ENCODE measurements at places on chromosomes 13 and 19. TPM values are rescaled to one million over a fixed set of nuclear protein-coding genes. Genes with fewer than 3 reads are reported as not detected.

GRCh38 chr13:112058941-112059340, 8.0 kb upstream of the SOX1 start:
- no peak for DNase-seq

POSTN gene
- total RNA-seq = 59.3 TPM

DPRX gene
- total RNA-seq = not detected

UPK1A gene
- not detected for total RNA-seq

GRCh38 chr13:31236211-31236786, 36.5 kb downstream of the B3GLCT start:
- DNase-seq = no peak

GAS6 gene
- 141 TPM for total RNA-seq

- no peak for DNase-seq
Observed at GRCh38 chr19:30606114-30607050, 234.2 kb downstream of the ZNF536 start.

CEACAM20 gene
- not detected for total RNA-seq

CYP2A7 gene
- total RNA-seq = not detected

GRCh38 chr13:26062853-26063444, 11.1 kb upstream of the SHISA2 start:
- peak; percentile 44 for DNase-seq

ATP4B gene
- not detected for total RNA-seq

DNA sequence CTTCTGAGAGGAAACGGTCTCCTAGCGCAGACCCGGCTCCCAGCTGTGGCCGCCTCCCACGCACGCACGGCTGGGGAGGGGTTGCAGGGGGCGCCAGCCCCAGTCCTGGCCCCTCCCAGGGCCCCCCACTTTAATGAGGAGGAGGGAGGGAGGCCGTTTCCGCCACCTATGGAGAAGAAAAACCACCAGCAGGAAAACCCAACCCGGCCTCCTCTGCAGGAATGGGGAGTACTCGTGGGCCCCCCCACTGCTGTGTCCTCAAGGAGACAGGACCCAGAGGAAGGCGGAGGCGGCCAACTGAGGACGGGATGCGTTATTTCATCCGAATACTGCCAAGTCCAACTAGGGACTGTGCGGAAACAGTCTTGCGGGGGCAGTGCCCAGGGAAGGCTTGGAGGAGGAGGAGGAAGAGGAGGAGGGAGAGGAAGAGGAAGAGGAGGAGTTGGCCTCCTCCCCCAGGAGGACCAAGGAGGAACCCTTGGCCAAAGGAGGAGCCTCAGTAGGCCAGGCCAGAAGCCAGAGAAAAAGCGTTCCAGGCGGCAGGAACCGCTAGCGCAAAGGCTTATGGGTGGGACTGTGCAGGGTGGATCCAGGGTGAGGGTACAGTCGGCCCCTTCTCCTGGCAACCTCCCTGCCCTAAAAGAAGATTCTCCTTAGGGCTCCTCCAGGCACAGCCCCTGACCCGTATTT, 3.9 kb upstream of the SSBP4 start:
- DNase-seq = peak; percentile 91

CATSPERD gene
- total RNA-seq = not detected

ICAM5 gene
- 0.19 TPM for total RNA-seq

CYP2F1 gene
- total RNA-seq = not detected

PROZ gene
- total RNA-seq = not detected

ZNF154 gene
- 1.9 TPM for total RNA-seq

NLRP4 gene
- not detected for total RNA-seq
